Activated CD4-positive, alpha-beta T cell treated with anti-CD3 and anti-CD28 coated beads, Interleukin-2, amount 50 U/mL, for 48 hours (primary cell): ENCODE measurements at places on chromosomes 1 and 21.

- no peak for DNase-seq
Measured at GRCh38 chr1:6495041-6495441, 3.6 kb upstream of the PLEKHG5 start.

GRCh38 chr21:37560385-37560784, 193.8 kb downstream of the DYRK1A start:
- no peak for DNase-seq

GRCh38 chr21:41559658-41560631, 52.0 kb upstream of the TMPRSS2 start:
- no peak for DNase-seq

GRCh38 chr1:173424782-173425407, 52.2 kb upstream of the PRDX6 start:
- no peak for DNase-seq
